T-cell (primary cell): ENCODE measurements at places on chromosomes 4 and X. TPM values are rescaled to one million over a fixed set of nuclear protein-coding genes. Genes with fewer than 3 reads are reported as not detected.

ATP1B4 gene
- total RNA-seq, result not detected

DNA sequence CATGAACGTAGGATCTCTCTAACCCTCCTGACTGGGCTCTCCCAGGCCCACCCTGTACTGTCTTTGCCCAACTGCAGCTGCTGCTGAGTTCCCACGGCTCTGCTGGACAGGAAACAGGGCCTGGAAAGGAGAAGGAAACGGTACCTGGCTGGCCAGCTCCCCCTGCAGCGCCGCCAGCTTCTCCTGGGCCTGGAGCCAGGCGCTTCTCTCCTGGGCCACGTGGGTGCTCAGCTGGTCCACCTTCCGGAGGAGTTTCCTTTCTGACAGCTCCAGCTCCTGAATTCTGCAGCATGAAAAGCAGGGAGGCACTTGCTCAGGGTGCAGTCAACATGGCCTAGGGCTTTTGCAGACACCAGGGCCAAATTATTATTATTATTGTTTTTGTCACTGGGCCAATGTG lies 6.5 kb downstream of the C4orf50 start:
- no peak for DNase-seq

ATP2B3 gene
- not detected for total RNA-seq

TMEM184C gene
- 23.4 TPM for total RNA-seq

GRCh38 chr4:108052558-108053120 lies 63.0 kb downstream of the HADH start:
- no peak for DNase-seq

TMEM33 gene
- 24.6 TPM for total RNA-seq

DNA sequence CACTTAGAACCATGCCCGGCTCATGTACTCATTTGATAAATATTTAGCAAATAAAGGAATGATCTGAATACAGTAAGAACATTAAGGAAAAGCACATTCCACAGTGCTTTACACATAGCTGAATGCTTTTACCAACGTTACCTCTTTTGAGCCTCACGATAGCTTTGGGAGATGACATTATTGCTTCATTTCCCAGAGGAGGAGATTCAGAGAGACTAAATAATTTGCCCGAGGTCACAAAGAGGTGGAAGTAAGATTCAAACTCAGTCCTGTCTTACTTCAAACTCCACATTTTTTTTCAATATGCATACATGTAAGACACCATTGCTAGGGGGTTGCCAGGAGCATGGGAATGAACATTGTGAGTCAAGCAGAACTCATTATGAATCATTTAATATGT lies 538.5 kb downstream of the BCOR start:
- no peak for DNase-seq

GRCh38 chr4:105520819-105521790 lies 31.3 kb upstream of the ARHGEF38 start:
- DNase-seq, result no peak

DNA sequence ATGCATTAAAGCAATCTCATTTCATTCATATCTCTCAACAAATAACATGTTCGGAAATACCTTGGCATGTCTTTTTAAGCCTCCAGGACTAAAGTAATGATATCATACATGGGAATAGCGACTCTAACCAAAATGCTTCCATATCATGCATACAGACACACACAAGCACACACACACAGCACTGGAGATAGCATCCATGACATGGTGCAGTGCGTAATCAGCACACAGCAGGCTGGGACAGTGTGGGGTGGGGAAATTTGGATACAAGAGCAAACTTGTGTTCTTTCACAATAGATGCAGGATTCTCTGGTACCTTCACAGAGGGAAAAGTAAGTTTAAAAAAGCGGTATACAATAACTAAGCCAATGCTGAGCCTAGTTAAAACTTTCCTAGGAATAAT lies 132.3 kb upstream of the HPGD start:
- DNase-seq, result no peak

GRCh38 chrX:54184474-54184873 lies 1.4 kb upstream of the FAM120C start:
- no peak for DNase-seq

- DNase-seq, result no peak
Observed at GRCh38 chr4:47413521-47413920, 50.0 kb downstream of the COMMD8 start.
